ENCODE measurements at places on chromosomes 7 and 10.

DNA sequence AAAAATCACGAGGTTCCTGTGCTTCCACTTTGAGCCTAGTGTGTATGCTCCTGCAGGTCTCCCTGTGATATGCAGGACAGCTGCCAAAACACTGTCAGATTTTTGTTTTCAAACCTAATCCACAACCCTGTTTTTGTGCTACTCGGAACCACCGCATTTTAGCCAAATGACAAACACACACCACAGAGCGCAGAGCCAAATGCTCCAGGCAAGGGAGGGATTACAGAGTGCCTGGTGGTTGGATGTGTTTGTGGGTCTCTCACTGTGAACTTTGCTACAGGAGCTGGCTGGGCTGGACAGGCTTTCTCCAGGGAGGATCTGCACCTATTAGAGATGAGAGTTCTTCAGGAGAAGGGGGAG is 5.7 kb upstream of the RBM28 start:
- DNase-seq: no peak

DNA sequence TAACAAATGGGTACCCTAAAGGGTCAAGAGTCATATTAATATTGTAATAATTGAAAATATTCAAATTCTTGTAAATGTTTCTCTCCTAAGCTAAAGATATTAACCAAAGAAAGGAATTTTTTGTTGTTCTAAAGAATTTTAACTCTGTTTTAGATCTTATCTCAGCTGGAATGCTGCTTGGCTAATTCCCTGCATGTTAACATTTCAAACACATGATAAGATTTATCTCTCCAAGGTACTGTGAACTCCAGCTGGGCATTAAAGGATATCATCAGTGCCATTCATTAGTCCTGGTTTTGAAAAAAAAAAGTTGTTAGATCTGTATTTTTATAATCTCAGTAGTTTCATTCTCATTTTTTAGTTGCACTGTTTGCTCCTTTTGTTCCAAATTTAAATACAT is 76.9 kb downstream of the MAPK8 start:
- no peak for DNase-seq

DNA sequence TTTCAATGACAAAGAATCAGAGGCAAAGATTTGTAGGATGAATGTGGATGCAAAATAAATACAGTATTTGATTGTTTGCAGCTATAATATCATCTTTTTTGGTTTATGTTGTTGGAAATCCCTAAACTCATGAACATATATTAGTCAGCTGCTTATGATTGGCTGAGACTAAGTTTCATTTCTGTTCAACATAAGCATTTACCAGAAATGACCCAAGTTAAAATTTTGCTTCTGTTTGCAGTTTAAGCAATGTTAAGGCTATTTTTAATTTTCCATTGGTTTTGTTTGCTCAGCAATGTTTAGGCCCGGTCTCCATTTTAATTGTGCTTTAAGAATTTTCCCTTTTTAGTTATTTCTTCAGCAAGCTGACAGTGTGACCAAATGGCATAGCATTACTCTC is 22.0 kb downstream of the GIMAP6 start:
- no peak for DNase-seq

- peak; percentile 42 for DNase-seq
These were observed 56.4 kb upstream of the CAV2 start for GRCh38 chr7:116443101-116443523.

DNA sequence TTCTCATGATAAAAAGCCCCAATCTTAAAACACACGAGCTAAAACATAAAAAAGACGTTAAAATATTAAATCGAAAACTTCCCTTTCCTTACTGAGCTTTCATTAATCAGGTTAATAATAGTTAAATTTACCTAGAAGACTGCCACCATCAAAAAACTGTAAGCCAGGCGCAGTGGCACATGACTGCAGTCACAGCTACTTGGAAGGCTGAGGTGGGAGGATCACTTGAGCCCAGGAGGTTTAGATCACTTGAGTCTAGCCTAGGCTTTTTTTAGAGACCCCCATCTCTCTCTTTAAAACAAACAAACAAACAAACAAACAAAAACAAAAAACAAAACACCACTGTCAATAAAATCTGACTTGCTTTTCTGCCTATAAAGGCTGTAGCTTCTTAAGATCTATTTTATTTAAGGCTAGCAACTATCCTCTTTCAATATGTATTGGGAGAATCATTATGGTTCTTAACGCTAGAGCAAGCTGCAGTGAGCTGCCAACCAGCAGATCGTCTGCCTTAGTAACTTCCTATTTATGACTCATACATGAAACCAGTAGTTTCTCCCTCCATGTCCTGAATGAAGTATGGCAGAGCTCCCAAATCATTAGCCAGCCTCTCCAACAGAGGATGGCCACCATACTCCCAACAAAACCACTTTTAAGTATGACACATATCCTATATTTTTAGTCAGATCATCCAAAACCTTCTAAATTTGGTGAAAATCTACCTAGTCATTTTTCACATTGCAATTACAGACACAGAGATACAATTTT is 163.7 kb downstream of the SRPK2 start:
- DNase-seq: peak; percentile 53

DNA sequence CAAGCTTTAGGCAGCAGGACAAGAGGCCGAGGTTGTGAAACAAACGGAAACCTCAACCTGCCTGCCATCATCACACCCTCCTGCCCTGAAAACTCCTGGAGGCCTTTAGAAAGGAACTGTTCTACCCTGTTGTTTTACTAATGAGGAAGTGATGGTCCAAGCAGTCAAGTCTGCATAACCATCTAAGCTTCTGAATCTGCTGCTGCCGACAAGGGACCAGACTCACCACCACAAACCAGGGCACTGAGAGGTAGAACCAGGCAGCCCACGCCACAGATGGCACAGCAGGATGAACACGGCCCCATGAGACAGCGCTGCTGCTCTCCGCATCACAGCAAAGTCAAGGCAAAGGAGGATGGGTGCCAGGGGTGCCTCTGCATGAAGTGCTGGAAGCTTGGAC is 209.4 kb downstream of the CELF2 start:
- DNase-seq: no peak

- DNase-seq: no peak
These were observed 1125.0 kb downstream of the TYW1 start for GRCh38 chr7:68121655-68122054.
